ENCODE measurements at places on chromosomes 4 and X.
A peak's percentile ranks its signal among the peaks of the same experiment; 100 is the strongest.

- no peak for DNase-seq
Measured at GRCh38 chrX:4253092-4253491, 539.6 kb upstream of the PRKX start.

DNA sequence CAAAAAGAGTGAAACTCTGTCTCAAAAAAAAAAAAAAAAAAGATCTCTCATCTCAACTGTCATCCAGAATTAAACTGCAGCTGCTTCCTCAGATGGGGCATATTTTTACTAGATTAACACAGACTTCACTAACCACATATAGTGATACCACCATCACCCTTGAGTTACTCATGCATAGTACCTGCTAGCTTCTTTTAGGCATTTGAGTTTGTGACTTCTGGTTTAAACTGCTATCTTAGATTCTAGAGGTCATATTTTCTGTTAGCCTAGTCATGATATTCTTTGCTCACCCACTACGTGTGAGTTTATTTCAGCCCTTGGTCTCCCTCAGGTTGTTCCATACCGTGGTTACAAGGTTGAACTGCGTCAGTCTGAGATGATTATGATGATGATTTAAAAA lies 154.9 kb upstream of the BMP3 start:
- DNase-seq: no peak

DNA sequence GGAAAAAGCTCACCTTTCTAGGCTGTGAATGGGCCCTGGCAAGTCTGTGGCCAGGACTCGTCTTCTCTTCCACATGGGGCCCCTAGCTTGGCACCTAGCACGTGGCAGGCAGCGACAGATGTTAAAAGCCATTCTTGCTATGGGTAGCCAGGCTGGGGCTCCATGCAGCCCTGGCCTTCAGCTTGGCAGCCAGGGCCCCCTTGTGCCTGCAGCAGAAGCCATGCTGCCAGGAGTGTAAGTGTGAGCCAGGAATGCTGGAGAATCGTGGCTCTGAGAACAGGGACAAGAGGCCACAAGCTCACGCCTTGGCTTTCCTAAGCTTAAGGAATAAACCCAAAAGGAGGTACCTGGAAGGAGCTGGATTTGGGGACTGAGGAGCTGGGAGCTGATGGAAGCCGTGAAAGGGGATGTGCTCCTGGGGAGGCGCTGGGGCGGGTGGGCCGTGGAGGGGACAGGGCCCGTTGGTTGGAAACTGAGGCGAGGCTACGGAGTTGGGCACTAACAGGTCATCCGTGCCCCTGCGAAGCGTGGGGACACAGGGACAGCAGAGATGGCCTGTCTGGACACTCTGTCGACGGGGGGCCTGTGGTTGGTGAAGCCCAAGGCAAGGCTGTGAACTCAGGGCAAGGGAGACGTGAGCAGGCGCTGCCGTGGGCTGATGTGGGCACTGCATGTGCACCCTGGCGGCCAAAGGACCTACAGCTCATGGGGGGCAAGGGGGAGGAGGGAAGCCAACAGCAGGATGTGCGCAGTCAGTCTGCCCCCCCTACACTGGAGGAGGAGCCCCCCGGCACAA lies 895 bp upstream of the OPN1LW start:
- DNase-seq: no peak

DNA sequence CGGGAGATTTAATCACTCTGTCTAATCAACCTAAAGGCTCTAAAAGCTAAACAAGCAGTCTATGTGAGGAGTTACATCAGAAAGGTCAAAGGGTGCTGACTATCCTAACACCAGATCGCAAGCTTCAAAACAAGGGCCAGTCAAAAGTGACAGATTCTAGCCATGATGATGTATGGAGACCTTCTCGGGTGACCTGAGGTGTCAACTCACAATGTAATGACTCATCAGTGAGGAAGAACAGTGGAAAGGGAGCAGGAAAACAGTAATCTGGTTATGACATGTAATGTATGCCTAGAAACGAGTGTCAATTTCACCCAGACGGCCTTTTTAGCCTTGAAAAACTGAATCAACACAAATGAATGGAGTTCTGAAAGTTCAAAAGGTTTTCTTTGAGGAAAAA lies 375.3 kb downstream of the IDS start:
- DNase-seq: no peak

GRCh38 chr4:25032126-25032525 lies 1.4 kb upstream of the LGI2 start:
- DNase-seq: peak; percentile 10

DNA sequence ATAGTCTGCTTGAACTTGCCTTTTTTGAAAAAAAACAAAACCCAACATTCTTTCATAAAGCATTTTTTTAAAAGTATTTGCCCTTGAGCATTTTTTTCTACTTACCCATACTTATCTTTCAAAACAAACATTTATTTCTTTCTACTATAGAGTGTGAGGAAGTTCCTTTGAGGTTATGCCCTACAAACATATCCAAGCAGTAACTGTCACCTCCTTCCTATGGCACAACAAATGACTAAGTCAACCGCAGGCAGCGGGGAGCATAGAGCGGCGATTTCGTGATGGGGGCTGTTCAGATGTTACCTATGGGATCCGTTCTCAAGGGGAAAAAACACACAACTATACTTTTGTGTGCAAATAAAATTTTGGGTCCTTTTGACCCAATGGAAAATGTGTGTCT lies 19.4 kb downstream of the SPRY1 start:
- DNase-seq: peak; percentile 83

DNA sequence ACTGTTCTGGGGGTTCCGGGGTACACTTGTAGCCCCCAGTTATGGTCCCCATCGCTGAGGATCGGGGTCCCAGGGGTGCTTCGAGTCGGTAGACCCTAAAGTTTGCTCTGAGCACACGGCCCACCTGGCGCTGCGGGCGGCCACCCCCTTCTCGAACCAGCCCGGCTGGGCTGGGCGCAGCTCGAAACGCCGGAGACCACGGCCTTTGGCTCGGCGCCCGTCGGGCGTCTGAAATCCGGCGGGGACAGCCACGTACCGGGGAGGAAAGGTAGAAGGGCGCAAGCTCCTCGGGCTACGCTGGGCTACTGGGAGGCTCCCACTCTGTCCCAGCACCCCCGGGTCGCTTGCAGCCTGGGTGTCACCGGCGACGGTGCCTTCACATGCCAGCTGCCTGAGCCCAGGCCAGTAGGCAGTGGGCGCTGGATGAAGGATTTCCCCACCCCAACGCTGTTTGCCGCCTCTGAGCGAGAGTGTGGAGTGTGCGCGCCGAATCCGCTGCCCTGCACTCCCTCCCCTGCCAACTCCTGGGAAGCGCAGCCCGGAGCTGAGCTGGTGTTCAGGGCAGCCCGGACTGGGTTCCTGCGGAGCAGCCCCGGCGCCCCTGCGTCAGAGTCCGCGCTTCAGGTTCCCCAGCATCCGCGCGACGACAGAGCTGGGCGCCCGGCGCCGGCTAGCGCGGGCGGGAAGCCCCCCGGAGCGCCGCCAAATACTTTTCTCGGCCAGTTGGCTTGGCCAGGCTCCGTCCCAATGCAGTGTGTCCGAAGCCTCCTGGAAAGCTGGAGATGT lies 637 bp downstream of the MAMLD1 start:
- DNase-seq: peak; percentile 40

DNA sequence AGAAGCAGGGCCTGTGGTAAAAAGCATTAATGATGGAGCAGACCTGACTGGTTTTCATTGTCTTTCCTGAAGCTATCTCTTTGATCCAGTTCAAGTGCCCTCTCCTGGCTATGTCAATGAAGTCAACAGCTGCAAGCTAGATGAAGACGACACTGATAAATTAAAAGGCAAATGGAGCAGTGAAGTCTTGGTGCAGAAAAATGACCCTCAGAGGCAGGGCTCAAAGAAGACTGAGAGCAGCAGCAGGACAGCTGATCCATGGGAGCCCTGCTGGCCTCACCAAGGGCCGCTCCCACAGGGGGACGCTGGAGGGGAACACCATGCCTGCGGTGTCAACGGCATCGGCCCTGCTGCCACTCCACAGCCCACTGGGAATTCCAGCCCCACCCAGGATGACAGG lies 96.2 kb downstream of the RELL1 start:
- DNase-seq: no peak

Measured in AG10803 (cell line).